Activated CD4-positive, CD25-positive, alpha-beta regulatory T cell treated with anti-CD3 and anti-CD28 coated beads, Interleukin-2, amount 50 U/mL, for 72 hours (primary cell): ENCODE measurements at places on chromosomes 3 and 15.

DNA sequence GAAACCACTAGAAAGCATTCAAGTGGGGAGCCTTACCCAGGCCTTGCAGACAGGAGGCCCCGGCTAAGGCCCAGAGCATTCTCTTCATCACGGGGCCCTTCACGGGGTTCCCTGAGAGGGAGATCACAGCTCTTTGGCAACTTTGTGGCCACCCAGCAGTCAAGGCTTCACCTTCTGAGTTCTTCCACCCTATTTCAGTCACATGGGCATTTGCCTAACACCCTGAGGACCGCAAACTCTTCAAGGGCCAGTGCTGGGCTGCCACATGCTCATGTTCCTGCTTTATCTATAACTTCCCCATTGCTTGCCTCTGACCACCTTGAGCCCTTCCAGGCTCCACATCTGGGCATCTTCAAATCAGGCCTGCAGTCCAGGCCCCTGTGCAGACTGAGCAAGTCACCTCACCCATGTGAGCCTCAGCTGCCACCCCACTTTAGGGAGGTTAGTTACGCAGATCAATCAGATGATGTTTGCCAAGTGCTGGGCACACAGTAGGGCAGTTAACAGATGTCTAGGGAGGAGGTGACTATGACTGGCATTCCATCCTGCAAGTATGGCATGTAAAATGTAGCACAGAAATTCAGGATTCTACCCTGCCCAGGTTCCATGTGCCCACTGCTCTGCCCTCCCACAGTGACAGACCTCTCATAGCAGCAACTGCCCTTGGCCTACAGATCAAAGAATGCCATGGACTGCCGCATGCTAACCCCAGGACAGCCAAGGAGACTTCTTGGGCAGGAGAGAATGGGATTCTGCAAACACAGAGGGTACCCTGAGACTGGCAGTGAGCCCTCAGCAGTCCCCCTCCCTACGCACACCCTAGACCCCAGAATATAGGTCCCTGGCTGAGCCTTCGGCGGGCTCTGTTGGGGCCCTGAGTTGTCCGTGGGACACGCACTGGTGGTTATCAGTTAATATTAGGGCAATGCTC, 37.6 kb upstream of the ZNF710 start:
- no peak for DNase-seq

- DNase-seq: no peak
These were observed 9.8 kb downstream of the NR2F2 start for GRCh38 chr15:96340348-96340597.

GRCh38 chr3:132346841-132347736, 29.9 kb downstream of the ACP3 start:
- DNase-seq: no peak

DNA sequence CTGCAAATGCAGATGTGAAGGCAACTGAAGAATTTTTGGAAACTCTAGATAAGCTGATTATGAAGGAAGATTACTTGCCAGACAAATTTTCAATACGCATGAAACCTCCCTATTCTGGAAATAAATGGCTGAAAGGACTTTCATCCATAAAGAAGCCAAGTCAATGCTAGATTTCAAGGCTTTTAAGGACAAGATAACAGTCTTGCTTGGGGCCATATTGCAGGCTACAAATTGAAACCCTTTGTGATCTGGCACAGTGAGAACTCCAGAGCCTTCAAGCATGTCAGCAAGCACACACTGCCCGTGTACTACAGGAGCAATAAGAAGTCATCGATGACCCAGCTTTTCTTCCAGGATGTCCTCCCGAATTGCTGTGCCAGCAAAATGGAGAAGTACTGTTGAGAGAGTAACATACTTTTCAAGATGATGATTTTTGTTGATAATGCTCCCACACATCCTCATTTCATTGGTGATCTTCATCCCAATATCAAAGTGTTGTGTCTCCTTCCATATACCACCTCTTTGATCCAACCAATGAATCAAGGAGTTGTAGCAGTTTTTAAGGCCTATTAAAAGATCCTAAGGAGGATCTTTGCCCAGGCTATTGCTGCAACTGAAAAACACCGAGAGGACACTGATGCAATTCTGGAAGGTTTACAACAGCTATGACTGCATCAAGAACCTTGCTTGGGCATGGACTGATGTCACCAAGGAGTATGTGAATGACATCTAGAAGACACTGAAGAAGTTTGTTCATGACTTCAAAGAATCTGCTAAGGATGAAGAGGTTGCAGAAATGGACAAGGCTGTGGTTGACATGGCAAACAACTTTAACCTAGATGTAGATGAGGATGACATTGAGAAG, 20.3 kb downstream of the CALML4 start:
- DNase-seq: no peak

- peak; percentile 61 for DNase-seq
These were observed 73.4 kb downstream of the NUP210 start for GRCh38 chr3:13346481-13347389.

- DNase-seq: no peak
These were observed 47.3 kb downstream of the ZDHHC19 start for GRCh38 chr3:196163666-196164493.
